ENCODE measurements at places on chromosomes 5 and 9.

DNA sequence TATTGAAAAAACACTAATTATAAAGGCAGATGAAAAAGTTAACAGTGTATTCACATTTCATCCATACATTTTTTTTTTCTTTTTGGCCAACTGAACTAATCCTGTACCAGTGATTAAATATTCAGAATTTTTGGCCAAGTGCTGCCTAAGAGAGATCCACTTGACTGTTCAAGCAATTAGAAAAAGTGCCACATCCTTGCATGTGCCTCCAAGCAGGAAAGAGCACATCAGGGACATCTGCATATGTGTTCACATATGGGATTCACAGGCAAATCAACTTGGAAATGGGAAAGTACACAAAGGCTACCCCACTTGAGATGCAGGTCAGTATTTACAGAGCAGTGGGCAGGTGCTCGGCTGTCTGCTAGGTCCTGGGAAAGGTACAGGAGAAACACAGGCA, 163.3 kb upstream of the LHFPL2 start:
- no peak for DNase-seq

DNA sequence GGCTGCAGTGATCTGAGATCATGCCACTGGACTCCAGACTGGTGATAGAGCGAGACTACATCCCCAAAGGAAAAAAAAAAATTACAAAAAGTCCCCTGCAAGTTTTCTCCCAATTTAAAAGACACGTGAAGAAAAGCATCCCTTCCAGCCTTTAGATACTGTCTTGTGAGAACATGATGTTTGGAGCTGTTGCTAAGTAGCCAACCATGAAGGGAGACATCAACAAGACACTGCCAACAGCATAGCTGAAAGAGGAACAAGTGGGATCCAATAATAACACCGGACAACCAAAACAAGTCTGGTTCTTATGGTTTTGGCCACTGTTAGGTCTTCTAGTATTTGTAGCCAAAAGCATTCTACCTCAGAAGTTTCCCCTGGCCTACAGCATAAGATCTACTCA, 118.9 kb upstream of the CCDC180 start:
- no peak for DNase-seq

- DNase-seq: no peak
Observed at GRCh38 chr5:135433681-135434426, 13.3 kb downstream of the DCANP1 start.

DNA sequence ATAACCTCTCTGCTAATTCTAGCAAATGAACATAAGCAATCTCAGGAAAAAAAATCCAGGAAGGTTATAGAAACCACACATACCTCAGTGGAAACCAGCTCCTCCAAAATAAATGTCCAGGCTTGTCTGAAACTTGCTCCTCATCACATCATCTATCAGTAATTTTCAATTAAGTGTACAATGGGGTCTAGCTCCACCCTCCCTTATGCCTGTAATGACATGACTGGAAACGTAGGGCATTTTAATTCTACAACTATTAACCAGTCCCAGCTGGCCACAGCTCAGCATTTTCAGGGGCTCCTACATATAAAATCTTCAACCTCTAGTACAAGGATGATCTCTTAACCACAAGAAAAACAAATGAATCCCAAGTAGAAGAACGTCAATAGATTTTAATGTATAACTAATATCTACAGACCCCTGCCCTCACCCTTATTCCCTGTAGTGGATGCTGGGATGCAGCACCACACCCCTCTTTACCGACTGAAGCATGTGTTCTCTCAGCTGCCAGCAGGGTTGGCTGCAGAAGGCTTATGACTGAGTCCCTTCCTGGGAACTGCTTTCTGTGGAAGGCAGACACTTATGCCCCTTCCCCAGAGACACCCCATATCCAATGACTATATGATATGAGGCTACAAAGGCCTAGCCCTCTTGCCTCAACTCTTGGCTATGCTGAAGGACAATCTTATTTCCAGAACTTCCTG, 6.8 kb downstream of the TSSK1B start:
- DNase-seq: no peak

Measured in thymus (tissue), 14 donors.